ENCODE measurements at places on chromosomes 5 and 9.

- no peak for DNase-seq
Measured at GRCh38 chr5:150642567-150642927, 2.1 kb downstream of the SYNPO start.

DNA sequence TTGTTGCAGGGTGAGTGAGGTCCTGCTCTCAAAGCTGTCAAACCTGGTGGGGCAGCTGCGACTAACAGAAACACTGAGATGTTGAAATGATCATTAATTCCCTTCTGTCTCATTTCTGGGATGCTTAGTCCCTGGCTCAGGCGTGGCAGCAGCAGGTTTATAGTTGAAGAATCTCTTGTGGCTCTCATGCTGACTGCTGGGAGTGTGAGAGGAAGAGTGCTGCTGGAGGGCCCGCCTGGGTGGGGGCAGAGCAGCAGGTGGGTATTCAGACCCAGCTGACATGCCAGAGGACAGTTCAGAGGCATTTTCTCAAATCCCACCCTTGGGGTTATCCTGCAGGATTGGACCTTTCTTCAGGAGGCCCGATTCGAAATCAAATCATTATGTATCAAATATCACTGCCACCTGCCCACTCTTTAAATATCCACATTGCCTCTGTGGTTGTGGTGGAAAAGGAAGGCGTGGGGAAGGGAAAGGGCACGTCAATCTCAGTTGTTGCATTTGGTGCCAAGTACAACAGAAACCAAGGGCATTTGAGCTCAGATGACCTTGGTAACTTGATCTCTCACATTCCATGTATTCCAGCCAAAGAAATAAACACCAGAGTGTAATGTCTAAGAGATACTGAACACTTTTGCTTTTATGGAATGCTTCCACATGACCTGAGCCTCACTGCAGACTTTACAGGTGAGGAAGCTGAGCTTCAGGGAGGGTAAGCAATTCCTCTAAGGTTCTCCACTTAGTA, 224.3 kb downstream of the AOPEP start:
- DNase-seq: no peak

GRCh38 chr9:32294106-32294505, 90.3 kb upstream of the ACO1 start:
- no peak for DNase-seq

- DNase-seq: no peak
Measured at GRCh38 chr5:27377626-27378025, 339.2 kb upstream of the CDH9 start.

DNA sequence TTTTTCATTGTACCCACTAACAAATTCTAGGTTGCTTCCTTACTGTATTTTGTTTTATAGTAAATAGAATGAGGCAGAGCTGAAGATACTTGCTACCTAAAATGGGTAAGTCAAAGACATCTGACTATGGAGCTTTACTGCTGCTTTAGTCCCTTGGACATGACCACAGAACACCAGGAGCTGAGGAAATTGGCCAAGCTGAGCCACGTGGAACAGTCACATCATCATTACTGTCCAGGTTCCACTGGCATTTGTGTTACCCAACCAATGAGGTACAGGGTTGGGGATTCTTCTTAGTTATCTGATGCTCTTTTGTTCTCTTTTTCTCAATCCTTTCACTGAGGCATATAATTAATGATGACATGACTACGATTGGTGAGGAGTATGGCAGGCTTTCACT, 47.1 kb downstream of the SSBP2 start:
- no peak for DNase-seq

DNA sequence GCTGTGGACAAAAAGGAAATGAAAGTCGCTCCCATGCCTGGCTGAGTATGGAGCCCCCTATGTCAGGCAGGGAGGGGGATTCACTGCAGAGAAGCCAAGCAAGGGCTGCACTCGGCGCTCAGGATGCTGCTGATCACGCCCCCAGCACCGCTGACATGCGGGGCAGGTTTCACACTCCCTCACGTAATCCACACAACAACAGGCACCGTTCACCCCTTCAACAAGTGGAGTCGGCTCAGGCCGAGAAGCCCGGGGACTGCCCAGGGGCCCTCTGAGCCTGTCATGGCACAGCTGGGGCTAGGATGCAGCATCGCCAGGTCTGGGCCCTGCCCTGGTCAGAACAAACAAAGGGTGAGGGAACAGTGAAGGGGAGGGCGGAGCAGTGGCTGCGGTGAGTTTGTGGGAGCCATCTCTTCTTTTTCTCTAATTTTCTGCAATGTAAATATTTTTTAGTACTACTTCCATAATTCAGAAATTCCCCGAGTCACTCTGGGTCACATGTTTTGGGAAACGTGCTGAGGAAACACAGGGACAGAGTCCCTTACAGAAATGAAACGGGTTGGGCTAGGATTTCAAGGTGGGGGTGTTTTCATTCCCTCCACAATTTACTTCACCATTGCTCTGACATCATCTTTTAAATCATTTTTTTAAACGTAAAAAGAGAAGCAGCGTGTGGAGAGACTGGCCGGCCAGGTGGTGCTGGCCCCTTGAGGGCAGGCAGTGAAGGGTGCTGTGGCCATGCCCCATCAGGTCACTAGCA, 49.8 kb downstream of the PRRT1B start:
- no peak for DNase-seq

DNA sequence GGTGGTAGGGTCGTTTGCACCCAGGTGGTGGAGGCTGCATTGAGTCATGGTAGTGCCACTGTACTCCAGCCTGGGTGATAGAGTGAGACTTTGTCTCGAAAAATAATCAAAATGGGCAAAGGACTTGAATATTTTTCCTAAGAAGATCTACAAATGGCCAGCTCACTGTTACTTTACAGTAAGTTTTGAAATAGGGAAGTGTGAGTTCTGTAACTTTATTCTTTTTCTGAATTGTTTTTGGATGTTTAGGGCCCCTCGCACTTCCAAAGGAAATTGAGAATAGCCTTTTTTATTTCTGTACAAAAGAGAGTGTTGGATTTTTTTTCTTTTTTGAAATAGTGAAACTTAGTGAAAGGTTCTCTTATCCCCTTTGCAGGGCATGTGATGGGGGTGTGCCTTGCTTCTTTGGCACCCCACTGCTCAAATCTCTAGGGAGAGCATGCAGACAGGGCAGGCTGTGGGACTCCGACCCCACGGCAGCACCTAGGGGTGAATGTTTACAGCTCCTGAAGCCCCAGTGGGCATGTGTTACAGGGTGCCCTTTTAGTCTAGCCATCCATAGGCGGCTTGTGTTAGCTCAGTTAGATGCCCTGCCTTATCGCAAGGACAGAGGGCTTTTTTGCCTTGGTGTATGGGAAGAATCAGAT, 33.3 kb downstream of the GPBP1 start:
- no peak for DNase-seq

All from activated CD4-positive, alpha-beta T cell treated with anti-CD3 and anti-CD28 coated beads for 48 hours (primary cell).